A673 (cell line): ENCODE measurements at places on chromosomes 1 and 21. TPM values are rescaled to one million over a fixed set of nuclear protein-coding genes. Genes with fewer than 3 reads are reported as not detected.

LRRC71 gene
- total RNA-seq = not detected in 2 replicates

LIPI gene
- 123 and 138 TPM in 2 replicates for total RNA-seq

FASLG gene
- not detected in 2 replicates for total RNA-seq

MPL gene
- not detected in 2 replicates for total RNA-seq

PLEKHA6 gene
- 0.58 and 0.70 TPM in 2 replicates for total RNA-seq

EFNA1 gene
- total RNA-seq = 0.90 and 1.0 TPM in 2 replicates

LMX1A gene
- not detected in 2 replicates for total RNA-seq

GRCh38 chr21:45362748-45363145 lies 42.2 kb upstream of the COL18A1 start:
- no peaks in the 10 kb centered on the region for H3K27me3 ChIP-seq
- no peak overlapping the region for H3K4me3 ChIP-seq
- DNase-seq = no peak
- H3K4me1 ChIP-seq = no peaks in the 10 kb centered on the region
- H3K36me3 ChIP-seq = no peaks in the 10 kb centered on the region
- H3K27ac ChIP-seq = no peak overlapping the region

DNA sequence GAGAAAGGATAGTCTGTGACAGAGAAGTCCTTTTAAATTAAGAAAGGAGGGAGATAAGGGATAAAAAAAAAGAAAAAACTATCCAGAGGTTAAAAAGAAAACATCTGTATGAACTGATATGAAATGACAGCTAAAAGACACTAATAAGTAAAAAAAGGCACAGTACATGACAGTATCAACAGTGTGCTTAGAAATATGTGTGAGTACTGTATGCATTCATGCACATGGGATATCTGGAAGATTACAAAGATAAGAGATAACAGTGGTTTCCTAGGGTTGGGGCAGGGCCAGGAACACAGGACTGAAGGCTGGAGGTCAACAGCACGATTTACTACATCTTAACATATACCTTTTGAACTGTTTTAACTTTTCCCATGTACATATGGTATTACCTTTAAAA lies 13.3 kb downstream of the PTP4A2 start:
- no peaks in the 10 kb centered on the region for H3K36me3 ChIP-seq
- H3K4me3 ChIP-seq = no peak overlapping the region
- peaks cover 38% of the 10 kb centered on the region for H3K4me1 ChIP-seq
- H3K27ac ChIP-seq = no peak overlapping the region
- no peaks in the 10 kb centered on the region for H3K27me3 ChIP-seq

DNA sequence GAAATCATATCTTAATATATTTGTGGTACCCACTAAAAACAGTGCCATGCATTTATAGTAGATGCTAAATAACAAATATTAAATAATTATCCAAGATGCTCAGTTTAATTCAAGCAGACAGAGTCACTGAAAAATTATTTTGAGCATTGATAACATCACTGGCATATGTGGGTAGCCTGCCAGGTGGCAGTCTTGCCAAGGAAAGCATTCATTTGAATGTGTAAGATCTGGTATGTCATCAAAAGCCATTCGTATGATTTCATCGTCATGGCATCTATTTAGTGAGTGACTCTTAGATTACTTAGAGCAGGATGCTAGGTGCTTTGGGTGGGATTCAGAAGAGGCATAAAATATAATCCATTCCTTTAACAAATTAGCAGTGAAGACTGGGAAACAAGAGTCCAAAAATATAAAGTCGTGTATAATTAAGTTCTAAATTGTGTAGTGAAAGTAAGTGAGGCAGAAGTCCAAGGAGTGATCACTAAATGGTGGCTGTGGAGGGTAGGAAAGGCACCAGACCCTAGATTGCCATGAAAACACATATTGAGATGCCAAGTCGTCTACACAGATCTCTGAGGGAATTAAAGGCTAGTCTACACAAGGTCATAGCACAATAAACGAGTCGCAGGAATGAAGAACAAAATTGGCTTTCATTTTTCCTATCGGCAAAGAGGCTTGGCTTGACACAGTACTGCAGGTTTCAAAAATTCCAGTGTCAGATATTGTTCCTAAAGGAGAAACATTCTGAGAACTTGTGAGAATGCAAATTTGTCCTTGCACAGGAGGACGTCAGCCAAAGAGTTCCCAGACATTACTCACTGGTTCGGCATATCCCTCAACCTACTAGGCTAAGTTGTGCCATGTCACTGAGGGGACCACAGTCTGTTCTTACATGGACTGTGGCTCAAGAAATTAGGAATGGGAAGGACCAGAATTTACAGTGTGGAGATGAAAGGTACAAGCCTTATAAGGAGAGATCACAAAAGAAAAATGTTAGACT lies 130.8 kb downstream of the LYPLAL1 start:
- H3K27ac ChIP-seq = no peak overlapping the region
- peak; percentile 24 for DNase-seq
- no peaks in the 10 kb centered on the region for H3K36me3 ChIP-seq
- H3K4me3 ChIP-seq = no peak overlapping the region
- H3K27me3 ChIP-seq = no peaks in the 10 kb centered on the region

GRCh38 chr1:112767646-112768045 lies 52.5 kb upstream of the PPM1J start:
- peaks cover 63% of the 10 kb centered on the region for H3K27me3 ChIP-seq
- H3K4me1 ChIP-seq = peaks cover 3% of the 10 kb centered on the region

DNA sequence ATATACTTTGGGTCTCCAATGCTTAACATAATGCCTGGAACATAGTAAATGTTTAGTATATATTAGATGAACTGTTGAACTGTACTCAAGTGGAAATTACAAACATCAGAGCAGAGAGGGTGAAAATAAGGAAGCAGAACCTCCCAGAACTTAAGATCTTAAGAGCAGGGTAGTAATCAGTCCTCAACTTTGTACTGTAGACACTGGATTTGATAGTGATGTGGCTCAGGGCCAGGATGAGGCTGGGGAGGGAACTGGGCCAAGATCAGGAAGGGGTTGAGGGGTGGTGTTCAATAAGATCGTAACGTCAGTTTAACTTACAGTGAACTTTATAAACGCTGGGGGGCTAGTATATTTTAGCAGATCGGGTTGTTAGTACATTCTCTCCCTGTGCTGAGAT lies 15.4 kb downstream of the MPZL1 start:
- no peak overlapping the region for H3K4me3 ChIP-seq
- no peaks in the 10 kb centered on the region for H3K27me3 ChIP-seq
- DNase-seq = no peak
- H3K36me3 ChIP-seq = no peaks in the 10 kb centered on the region
- H3K4me1 ChIP-seq = peaks cover 12% of the 10 kb centered on the region

DNA sequence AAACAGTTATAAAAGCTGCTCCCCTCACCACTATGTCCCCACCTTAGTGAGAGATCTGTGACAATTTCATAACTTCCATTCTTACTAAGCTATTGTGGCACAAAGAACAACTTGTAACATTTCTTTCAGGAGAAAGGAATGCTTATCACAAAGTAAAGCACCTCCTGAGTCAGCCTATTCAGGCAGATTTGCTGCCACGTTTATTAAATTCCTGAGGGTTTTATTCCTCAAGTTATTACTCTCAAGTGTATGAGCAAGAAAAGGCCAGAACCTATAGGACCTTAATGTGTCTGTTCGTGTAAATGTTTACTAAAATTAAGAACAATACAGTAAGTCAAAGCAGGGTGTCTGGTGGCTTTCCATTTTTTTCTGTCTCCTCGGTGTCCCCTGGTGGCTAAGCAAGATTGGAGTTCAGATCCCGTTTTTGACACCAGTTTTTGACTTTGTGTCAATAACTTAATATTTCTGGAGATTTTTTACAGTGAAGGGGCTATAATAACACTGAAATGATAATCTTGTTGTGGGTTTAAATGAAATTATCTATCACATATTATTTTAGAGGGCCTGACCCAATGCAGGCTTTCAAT lies 1539.6 kb downstream of the BRINP3 start:
- no peak overlapping the region for H3K4me3 ChIP-seq
- no peaks in the 10 kb centered on the region for H3K27me3 ChIP-seq

DNA sequence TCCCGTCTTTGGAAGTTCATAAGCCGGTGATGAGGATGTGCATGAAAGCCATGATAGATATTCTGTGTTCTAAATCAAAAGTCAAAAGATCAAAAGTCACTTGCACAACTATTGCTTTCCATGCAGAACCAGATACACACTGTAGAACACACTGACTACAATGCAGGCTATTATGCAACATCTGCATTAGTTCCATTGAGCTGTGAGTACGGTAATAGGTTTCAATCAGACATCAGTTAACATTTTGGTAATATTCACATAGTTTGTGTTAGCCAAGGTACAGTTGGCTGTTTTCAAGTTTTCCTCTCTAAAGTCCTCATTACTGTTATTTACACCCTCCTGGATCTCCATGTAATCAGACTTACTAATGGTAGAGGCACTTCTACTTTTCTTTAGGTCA lies 3.1 kb downstream of the KCNA2 start:
- no peak for DNase-seq
- peaks cover 38% of the 10 kb centered on the region for H3K4me1 ChIP-seq
- H3K27ac ChIP-seq = no peak overlapping the region

DNA sequence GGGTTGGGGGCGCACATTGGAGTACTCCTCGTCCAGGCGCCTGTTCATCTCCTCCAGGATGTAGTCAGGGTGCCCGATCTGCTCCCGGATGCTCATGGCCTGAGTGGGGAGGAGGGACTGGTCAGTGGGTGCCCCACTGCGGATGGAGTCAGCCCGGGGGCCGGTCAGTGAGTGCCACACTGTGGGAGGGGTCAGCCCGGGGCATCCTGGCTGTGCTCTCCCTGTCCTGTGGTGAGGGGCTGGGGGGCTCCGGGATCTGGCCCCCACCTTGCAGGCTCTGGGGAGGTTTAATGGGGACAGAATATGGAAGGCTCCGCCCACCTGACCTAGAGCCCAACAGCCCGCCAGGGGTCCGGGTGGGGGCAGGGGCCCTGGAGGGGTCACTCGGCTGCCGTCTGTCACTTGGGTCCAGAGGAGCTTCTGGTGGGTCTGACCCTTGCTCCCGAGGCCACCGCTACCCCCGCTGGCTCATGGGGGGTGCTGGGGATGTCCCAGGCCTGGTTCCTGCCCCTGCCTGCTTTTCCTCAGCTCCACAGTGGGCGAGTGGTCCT lies 8.8 kb downstream of the PRXL2B start:
- no peaks in the 10 kb centered on the region for H3K27me3 ChIP-seq
- DNase-seq = no peak
- H3K4me1 ChIP-seq = peaks cover 8% of the 10 kb centered on the region
- H3K4me3 ChIP-seq = no peak overlapping the region
